Occipital lobe (tissue), 3 donors: ENCODE measurements at places on chromosomes 12 and 14.

DNA sequence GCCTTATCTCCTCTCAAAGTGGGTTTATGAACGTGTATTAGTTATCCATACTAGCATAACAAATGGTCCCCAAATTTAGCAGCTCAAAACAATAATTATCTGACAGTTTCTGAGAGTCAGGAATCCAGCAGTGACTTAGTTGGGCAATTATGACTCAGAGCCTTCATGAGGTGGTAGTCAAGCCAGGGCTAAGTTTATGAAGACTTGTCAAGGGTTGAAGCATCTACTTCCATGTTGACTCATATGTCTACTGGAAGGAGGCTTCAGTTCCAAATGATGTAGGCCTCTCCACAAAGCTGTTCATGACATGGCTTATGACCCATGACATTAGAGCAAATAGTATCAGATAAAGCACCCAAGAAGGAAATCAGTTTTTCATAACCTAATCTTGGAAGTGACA is 73.2 kb downstream of the IPO8 start:
- DNase-seq: no peak

DNA sequence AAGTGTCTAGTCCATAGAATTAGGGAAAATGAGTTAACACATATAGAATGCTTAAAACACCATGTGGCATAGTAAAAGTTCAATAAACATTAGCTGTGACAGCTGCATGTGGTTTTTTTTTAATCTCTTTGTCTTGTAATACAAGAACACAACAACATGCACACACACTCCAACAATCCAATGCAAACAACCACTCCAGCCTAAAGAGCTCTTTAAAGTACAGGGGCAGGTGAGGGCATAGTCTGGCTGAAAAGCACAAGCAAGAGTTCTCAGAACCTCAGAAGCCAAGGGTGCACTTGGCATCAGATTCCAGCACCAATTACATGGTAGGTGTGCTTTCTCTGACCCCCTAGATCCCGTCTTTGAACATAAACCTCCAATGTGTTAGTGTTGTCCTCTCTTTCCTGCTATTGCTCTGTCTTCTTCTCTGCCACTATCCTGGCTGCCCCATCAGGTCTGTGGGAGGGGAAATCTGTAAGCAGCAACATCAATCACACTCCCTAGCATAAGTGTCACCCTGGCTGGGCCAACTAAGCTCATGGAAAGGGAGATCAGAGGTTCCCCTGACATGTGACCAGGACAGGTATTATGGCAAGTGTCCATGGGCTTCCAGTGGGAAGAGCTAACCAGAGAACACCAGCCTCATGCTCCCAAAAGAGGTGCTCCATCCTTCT is 91.0 kb downstream of the SLC8A3 start:
- DNase-seq: no peak

DNA sequence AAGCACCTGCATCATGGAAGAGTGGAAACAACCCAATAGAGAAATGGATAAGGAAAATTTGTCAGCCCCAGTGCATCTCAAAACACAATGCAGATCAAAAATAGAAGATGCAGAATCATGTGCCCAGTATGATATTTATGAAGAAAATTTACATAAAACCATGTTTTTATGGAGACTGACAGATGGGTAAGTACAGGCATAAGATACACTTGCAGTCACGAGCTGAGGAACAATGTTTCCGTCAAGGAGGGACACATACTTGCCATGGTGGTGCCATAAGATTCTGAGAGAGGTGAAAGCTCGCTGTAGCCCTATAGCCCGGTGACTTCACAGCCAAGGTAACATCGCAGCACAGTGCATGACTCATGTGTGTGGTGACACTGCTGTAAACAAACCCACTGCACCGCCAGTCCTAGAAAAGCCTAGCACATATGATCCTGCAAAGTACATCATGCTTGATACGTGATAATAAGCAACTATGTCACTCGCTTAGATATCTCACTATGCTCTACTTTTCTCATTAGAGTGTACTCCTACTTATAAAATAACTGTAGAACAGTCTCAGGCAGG is 112.6 kb downstream of the RIMBP2 start:
- DNase-seq: no peak

- no peak for DNase-seq
Measured at GRCh38 chr12:46778415-46778814, 47.4 kb downstream of the SLC38A4 start.

GRCh38 chr12:1820191-1820895 is at the start of gene LRTM2:
Gene LRTM2, plus strand, starts transcription at chr12:1820565. Its CDS starts 7,584 bp downstream, at chr12:1828149.
- DNase-seq: peak; percentile 29

DNA sequence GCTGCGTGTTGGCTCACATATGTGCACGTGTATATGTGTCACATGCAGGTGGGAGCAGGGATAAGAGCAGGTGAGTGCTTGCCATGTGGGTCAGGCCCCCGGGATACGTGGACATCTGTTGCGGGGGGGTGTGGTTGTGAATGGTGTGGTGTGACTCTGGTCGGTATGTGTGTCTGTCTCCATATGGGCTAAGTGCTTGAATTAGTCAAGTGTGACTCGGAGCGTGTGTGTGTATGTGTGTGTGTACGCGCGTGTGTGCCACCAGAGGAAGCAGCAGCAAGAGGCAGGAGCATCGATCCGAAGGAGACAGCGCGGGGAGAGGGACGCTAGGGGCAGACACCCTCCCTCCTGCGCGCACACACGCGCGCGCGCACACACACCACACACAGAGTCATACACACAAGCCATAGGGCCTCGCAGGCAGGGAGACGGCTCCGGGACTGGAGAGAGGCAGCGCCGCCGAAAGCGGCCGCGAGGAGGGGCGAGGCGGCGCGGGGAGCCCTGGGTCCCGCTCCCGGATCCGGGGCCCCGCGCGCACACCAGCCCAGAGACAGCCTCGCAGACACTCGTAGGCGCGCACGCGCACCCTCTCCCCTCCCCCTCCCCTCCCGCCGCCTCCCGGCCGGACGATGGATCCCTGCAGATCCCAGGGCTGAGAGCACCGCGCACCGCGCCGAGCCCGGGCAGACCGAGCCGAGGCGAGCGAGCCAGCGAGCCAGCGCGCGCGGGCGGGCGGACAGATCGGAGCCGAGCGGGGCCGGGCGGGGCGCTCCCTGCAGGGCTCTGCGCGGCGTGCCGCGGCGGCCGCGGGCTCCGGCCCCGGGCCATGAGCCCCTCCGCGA is at the start of gene ASIC1:
TSS of gene ASIC1 (plus strand) at position 597 of the 842 bp plus-strand sequence. CDS start 1,171 bp downstream, outside the sequence.
- peak; percentile 77 for DNase-seq

DNA sequence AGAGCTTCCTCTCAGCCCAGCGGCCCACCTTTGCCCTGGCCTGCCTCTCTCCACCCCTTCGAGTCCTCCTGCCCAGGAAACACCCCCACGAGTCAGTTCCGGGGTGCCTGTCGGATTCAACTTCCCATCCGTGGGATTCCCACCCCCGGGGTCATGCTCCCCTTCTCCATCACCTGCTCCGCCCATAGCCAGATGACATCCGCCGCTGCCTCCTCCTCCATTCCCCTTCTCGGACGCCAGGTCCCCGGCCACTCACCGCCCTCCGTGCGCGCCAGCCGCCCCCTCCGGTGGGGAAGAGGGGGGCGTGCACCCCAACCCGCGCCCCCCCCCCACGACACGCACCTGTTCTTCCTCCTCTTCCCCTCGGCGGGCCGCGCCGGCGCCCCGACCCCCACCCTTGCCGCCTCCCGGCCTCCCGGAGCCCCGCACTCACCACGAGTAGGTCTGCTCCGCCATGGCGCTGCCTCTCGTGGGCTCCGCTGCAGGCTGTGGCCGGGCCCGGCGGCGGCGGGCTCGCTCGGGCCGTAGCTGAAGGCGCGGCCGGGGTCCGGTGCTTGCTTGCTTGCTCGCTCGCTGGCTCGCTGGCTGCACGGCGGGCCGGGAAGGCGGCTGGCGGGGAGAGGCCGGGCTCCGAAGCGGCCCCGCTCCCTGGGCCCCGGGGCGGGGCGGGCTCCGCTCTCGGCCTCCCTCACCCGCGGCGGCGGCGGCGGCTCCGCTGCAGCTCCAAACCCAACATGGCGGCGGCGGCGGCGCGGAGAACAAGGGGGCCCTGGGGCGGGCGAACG is 554 bp downstream of the SPPL3 start:
- DNase-seq: peak; percentile 24

DNA sequence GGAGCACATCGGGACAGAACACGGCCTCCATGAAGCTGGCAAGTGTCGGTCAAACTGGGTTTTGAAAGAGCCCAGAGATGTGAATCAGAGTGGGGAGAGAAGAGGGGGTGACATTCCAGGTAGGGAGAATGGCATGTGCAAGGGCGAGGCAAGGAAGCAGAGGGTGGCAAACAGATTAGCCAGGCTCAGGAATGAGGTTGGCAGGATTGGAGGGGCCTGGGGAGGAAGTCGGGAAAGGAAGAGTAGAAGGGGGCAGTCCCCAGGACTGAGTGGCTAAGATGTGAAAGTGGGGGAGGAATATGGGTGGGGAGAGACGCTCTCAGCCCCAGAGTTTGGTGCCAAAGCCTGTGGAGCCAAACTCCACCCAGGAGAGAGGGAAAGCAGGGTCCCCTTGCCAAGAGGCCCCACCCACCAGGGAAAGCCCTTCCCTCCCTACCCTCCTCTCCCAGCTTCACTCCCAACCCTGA is 5.5 kb upstream of the HDAC7 start:
- DNase-seq: no peak

DNA sequence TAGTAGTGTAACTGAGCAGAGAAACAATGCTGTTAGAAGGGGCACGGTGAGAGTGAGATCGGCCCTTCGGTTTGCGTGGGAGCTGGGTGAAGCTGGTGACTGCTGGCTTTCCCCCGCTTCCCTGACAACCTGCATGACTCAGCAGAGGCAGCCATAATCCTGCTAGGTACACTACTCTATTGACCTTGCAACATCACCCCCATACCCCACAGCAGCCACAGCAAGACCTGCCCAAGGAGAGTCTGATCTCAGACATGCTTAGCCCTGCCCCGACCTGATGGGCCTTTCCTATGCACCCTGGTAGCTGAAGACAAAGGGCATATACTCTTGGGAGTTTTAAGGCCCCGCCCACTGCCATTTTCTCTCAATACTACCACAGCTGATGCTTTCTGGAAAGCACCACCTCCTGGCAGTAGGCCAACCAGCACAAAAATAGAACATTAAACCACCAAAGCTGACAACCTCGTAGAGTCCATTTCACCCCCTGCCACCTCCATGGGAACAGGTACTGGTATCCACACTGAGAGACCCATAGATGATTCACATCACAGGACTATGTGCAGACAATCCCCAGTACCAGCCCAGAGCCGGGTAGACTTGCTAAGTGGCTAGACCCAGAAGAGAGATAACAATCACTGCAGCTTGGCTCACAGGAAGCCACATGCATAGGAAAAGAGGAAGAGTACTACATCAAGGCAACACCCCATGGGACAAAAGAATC is 75.9 kb upstream of the RGS6 start:
- no peak for DNase-seq

DNA sequence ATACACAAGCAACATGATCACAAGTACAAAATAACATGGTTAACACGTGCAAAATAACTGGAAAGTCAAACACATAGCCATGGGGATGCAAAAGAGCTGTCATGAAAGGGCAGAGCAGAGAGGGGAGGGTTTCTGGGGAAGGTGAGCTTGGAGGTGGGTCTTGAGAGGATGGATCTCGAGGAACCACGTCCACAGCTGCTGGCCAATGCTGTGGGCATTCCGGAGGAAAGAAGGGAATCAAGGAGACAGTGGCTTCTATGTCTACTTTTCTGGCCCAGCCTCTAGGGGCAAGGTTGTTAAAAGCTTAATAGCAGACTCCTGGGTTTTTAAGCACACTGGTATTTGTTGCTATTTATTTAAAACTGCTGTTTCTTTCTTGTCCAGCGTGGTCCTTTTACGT is 8.4 kb upstream of the MYH7 start:
- DNase-seq: no peak

GRCh38 chr14:75286313-75286712 is 7.7 kb downstream of the FOS start:
- no peak for DNase-seq

- no peak for DNase-seq
Measured at GRCh38 chr12:28611115-28611435, 420.8 kb downstream of the CCDC91 start.

DNA sequence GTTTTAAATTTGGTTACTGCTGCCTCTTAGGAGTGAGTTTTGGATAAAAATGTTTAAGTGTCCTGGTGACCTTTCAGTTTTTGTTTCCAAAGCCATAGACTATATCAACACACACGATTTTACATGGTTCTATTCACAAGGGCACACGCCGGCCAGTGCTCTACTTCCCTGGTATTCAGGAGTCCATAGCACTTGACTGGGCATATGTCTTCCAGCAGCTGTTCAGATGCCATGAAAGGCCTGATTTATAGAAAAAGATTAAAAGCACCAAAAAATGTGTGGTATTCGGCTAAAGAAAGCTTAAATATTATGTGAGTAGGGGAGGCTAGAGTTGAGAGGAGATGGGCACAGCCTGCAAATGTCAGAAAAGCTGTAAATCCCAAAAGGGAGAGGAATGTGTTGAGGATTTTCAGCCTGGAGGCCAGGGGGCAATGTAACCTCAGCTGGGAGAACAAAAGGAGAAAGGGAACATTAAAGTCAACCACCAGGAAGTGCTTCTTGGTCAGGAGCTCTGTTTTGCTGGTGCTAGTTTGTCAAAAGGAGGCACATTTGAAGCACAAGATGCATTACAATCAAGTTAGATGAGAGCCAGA is 478.4 kb downstream of the RAD51B start:
- no peak for DNase-seq

DNA sequence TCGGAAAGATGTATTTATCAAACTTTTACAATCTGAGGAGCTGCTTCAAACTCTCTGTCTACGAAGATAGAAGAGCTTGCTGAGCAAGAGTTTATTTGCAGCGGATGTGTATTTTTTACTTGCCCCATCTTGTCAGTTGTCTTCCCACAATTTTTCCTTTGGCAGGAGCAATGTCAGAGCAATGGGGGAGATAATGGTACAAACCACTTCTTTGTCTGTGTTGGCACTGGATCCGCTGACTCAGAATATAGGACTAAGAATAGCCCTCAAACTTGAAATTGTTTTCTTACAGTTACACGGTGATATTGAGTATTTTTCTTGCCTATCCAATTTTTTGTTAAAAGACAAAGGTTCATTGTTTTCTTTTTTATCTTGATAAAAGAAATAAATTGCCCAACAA is 27.6 kb downstream of the HELB start:
- DNase-seq: no peak
